ENCODE measurements at places on chromosomes 11 and 22.
A peak's percentile ranks its signal among the peaks of the same experiment; 100 is the strongest.

DNA sequence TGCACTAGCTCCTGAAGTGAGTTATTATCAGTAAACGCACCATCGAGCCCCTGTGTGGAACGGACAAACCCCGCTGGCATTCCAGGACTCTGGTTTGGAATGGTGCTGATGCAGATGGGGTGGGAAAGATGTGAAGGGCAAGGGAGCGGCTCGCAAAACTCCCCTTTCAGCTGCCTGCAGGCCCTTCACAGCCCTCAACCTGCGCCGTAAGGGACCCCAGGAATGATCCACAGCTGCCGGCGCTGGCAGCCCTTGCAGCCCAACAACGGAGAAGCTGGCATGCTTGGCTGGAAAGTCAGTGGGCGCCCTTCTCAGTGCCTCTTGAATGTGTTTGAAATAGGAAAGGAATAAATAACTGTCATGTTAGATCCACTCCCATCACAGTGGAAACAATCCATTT lies 1445.5 kb downstream of the BRD1 start:
- DNase-seq, result no peak

GRCh38 chr22:24146791-24147353 lies 34.4 kb upstream of the SUSD2 start:
- no peak for DNase-seq

DNA sequence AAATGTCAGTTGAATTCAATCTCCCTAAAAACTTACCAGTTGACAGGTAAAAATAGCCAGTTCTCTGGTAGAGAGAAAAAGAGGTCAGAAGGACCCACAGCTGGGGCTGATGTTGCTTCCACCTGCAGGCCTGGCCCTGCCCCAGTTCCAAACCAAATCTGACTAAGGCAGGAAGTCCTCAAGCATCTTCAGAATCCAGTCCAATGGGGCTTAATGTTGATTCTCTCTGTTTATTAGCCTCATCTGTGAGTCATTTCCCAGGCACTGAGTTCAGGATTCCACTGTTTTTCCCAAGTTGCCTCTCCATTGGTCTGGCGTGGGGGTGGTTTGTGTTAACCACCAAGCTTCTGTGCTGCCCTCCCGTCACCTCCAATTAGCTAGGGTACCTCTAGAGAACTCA lies 601.8 kb downstream of the INSC start:
- DNase-seq, result no peak

DNA sequence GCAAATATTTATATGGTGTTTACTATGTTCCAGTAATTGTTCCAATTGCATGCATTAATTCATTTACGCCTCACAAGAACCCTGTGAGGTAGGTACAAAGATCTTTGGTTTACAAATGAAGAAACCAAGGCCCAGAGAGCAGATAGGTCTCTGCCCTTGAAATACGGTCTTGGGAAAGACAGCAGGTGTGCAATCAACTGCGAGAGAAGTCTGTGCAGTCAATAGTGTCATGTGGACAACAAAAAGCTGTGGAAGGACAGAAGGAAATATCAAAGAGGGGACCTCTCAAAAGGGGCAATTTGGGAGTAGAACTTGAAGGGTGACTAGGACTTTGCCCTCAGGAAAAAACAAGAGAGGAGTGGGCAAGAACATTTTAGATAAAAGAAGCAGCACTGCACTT lies 8.9 kb downstream of the CNTF start:
- DNase-seq, result no peak

DNA sequence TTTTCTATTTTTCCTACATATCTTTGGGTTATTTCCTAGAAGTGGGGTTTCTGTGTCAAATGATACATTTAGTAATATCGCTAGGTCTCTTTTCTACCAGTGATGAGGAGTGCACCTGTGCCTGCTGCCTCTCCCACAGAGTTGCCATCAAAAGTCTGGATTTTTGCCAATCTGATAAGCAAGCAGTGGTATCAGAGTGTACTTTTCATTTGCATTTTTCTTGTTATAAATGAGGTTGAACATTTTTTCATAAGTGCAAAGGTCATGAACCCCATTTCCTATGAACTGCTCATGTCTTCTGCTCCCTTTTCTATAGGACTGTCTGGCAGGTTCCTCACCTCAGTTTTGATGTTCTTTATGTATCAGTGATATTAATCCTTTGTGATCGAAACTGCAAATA lies 1.7 kb downstream of the TRPM5 start:
- no peak for DNase-seq

DNA sequence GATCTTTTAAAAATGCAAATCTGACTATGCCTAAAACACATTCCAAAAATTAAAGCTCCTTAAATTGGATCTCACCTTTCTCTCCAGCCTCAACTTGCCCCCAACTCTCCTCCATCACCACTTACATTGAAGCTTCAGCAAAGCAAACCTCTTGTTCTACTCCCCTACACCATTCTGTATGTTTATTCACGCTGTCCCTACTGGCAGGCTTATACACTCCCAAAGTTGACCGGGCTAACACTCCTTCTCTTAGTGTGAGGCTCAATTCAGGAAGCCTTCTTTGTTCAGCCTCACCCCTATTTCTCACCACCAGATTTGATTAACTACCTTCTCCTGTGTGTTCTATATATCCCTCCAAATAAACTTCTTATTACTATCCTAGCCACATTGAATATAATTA lies 1.8 kb upstream of the GDPD4 start:
- no peak for DNase-seq

DNA sequence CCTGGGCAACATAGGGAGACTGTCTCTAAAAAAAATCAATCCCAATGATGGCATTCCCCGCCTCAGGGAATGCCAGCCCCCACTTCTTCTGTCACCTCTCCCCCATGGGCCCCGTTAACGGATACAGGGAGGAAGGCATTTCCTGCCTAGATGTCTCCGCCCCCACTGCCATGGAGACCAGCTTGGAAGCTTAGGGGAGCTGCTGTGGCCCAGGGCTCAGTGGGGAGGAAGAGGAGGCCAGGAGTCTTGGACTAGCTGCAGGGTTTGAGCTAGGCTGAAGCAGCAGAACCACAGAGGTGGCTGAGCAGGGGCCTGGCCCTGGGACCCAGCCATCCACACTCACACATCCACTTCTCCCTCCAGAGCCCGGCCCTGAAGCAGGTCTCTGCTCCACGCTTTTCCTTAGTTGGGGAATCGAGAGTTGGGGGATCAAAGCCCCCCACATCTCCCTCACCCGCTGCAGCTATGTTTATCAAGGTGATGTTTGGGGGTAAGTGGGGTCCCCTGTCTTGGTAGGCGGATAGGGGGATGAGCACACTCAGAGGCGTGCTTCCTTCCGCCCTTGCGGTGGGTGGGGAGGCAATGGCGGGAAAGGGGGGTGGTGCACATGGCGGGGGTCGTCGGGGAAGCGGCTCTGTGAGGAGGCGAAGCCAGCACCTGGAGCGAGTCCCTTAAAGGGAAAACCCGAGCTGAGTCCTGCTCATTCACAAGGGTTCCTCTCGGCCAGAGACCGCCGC lies at the start of gene C22orf15:
C22orf15 (plus strand) TSS at position 149 of the 737 bp plus-strand sequence; CDS start at position 466, 317 bp downstream.
- peak; percentile 60 for DNase-seq

DNA sequence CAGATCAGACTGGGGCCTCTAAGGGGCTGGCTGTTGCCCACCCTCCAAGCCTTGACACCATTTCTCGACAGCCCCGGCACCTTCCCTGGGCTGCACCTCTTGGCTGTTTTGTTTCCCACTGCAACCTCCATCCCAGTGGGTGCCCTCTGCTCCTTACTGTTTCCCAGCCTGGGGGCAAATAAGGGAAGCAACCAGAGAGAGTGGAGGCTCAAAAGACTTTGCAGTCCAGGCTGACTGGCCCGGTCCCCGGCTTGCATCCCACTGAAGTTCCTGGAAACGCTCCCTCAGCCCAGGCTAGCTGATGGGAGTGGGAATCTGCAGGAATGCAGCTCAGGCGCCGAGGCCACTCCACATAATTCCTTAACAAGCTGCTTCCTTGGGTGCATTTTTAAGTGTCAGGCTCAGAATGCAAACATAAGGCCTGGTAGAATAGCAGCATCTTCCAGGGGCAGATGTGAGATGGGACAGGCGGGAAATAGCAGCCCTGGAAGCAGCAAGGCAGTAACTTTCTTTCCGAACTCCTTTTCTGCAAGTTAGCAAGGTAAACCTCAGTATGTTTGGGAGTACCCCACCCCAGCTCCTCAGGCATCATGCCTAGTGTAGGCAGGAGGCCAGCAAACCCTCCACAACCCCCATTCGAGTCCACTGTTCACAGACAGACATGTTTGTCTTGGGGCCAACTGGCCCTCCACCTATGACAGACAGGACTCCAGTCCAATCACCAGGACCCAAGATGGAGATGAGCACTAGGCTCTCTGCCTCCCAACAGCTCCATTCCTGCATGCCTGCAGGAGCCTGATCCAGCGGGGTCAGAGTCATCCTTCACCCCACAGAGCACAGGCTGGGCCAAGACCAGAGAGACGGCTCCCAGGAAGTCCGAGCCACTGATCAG lies 39.3 kb downstream of the RPL27A start:
- DNase-seq, result no peak

DNA sequence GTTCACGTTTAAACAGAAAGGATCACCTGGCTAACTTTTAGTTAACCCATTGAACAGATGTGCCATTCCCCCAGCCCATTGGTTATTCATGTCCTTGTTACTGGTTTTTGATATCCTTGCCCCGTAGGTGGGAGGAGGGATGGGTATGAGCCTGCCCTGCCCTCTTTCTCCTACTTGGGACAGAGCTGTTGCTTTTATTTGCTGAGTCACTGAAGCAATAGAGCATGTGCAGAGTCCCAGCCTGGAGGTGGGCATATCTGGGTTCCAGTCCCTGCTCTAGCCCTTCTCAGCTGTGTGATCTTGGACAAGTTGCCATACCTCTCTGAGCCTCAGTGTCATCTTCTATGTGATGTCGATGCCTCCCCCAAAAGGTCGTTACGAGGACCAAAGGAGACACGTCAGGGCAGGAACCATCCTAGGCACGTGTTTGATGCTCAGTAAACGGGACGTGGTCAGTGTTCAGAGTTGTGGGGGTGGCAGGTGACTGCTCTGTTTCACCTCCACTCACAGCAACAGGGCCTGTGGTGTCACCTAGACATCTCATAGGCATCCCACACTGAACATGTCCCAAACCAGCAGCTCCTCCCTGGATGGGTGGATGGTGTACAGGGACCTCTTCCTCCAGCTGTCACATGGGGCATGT lies 61.0 kb downstream of the BMAL1 start:
- DNase-seq, result peak; percentile 45

- no peak for DNase-seq
Observed at GRCh38 chr22:28795071-28795693, 5.2 kb downstream of the XBP1 start.

- DNase-seq, result no peak
Observed at GRCh38 chr11:112318661-112319060, 58.0 kb upstream of the PLET1 start.

- no peak for DNase-seq
Observed at GRCh38 chr11:78400116-78400515, 17.5 kb downstream of the GAB2 start.

- no peak for DNase-seq
Observed at GRCh38 chr11:6362185-6362872, 27.9 kb upstream of the SMPD1 start.

- DNase-seq, result no peak
Observed at GRCh38 chr22:42275176-42275575, 4.7 kb upstream of the TCF20 start.

DNA sequence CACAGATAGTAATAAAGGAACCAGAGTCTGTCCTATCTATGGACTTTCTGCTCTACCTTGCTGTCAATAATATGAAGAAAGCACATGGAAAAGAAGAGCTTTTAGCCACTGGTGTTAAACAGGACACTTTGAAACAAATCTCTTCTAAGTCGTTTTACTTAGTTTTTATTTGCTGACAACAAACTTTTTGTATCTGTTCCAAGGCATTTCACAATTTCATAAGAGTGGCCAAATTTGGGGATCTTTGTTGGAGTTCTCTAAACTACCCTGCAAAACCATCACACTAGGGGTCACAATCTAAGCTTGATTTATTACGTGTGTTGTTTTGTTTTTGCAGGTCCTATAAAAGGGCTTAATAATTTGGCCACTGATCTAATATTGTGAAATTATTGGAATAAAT lies 54.4 kb downstream of the BBOX1 start:
- DNase-seq, result no peak

DNA sequence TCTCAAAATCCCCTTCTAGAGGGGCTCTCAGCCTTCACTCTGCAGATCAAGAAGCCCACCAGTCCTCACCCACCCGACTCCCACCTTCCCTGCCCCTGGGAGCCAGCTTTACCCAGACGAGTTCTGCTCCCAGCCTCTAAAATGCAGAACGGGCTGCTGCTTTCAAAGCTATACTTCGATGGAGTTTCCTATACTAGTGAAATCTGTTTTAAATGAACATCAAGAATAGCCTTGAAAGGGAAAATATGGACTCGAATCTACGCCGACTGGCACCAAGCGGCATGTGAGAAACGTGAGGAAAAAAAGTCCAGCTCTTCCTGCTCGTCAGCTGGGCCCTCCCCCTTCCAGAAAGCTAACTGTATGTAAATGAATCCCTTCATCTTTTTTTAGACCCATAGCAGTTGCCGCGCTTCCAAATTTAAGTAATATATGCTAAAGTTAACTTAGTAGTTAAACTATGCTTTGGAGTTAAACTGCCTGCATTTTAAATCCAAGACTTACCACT lies 211.7 kb downstream of the NTM start:
- no peak for DNase-seq

- DNase-seq, result no peak
Observed at GRCh38 chr11:2188745-2189144, 17.1 kb upstream of the TH start.

- peak; percentile 77 for DNase-seq
Observed at GRCh38 chr22:41532908-41533825, 11.1 kb downstream of the POLR3H start.

- DNase-seq, result no peak
Observed at GRCh38 chr22:33051960-33052839, 6.0 kb downstream of the SYN3 start.

DNA sequence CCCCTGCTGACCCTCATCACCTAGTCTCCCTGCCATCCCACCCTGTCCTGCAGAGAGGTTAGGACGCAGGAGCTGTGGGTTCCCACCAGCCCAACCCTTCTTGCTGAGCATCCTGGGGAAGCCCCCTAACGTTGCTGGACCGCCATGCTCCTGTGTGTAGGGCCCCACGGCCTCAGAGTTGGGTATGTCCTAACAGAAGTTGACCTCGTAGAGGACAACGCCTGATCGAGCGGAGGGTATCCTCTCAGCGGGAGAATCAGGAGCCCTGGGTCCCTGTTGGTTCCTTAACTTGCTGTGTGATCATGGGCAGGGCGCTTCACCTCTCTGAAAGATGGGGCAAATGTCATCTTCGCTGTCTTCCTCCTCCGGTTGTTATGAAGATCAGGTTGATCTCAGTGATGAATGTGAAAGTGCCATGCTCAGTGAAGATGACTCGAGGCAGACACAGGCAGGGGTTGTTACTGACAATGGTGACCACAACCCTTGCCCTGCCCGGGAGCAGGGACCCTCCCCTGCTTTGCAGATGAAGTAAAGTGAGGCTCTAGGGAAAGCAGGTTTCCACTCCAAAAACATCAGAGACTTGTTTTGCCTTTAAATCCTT lies 19.3 kb upstream of the CD5 start:
- DNase-seq, result peak; percentile 66

DNA sequence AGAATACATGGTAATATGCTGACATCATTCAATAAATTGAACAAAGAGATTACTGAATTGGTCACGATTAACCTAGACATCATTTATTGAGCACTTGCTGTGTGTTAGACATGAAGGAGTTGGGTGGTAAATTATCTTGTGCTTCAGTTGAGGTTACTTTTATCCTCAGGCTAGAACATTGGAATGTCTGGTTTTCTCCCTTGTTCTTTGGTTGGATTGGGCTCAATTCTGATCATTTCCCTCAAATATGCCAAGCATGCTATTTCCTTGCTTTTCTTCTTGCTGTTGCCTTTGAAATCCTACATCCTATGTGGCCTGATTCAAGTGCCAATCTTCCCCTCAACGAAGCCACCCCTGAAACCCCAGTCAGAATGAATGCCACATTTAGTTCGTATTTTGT lies 65.8 kb downstream of the DEUP1 start:
- DNase-seq, result no peak
